ENCODE measurements at places on chromosomes 16 and 17. TPM values are rescaled to one million over a fixed set of nuclear protein-coding genes. Genes with fewer than 3 reads are reported as not detected.

- H3K27me3 ChIP-seq, result peaks cover 3% of the 10 kb centered on the region
- no peak for DNase-seq
- no peaks in the 10 kb centered on the region for H3K36me3 ChIP-seq
- H3K27ac ChIP-seq, result no peak overlapping the region
- H3K4me1 ChIP-seq, result peaks cover 7% of the 10 kb centered on the region
- H3K4me3 ChIP-seq, result no peak overlapping the region
These were observed 91.3 kb downstream of the TBC1D16 start for GRCh38 chr17:79944251-79944812.

- H3K4me3 ChIP-seq, result no peak overlapping the region
- H3K4me1 ChIP-seq, result peaks cover 21% of the 10 kb centered on the region
- peak overlapping the region; percentile 61 for H3K27ac ChIP-seq
- no peak for DNase-seq
- H3K36me3 ChIP-seq, result peaks cover 67% of the 10 kb centered on the region
These were observed 24.0 kb downstream of the GGA3 start for GRCh38 chr17:75237100-75238014.

The ZNF385C gene
- 0.16 TPM for total RNA-seq

The HSDL1 gene
- total RNA-seq, result 16.4 TPM

DNA sequence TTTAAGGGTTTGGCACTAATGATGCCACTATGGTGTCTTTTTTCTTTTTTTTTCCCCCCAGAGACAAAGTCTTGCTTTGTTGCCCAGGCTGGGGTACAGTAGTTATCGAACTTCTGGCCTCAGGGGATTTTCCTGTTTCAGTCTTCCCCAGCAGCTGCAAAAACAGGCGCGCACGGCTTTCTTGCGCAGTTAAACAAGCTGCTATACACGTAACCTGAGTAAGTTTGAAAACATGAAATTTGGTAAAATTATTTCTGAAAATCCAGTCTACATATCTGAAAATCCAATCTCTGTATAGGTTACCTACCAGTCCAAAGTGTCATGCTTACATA lies 11.8 kb downstream of the TEX14 start:
- H3K27ac ChIP-seq, result no peak overlapping the region
- no peak overlapping the region for H3K4me3 ChIP-seq
- peaks cover 5% of the 10 kb centered on the region for H3K27me3 ChIP-seq

GRCh38 chr17:17712268-17712924 lies 31.1 kb downstream of the RAI1 start:
- H3K27ac ChIP-seq, result peak overlapping the region; percentile 63
- DNase-seq, result peak; percentile 64
- no peak overlapping the region for H3K4me3 ChIP-seq

The TNK1 gene
- total RNA-seq, result 5.3 TPM

- no peak overlapping the region for H3K4me3 ChIP-seq
- no peak overlapping the region for H3K27ac ChIP-seq
- peaks cover 5% of the 10 kb centered on the region for H3K4me1 ChIP-seq
- peaks cover 24% of the 10 kb centered on the region for H3K27me3 ChIP-seq
- no peak for DNase-seq
These were observed 16.9 kb downstream of the RPH3AL start for GRCh38 chr17:335691-336090.

The ZMYND15 gene
- not detected for total RNA-seq

The AOC3 gene
- total RNA-seq, result 1.8 TPM

- H3K36me3 ChIP-seq, result peaks cover 38% of the 10 kb centered on the region
- H3K4me3 ChIP-seq, result no peak overlapping the region
- H3K27me3 ChIP-seq, result no peaks in the 10 kb centered on the region
- peaks cover 4% of the 10 kb centered on the region for H3K4me1 ChIP-seq
- H3K27ac ChIP-seq, result no peak overlapping the region
These were observed 8.2 kb downstream of the ZNF689 start for GRCh38 chr16:30601966-30602365.

DNA sequence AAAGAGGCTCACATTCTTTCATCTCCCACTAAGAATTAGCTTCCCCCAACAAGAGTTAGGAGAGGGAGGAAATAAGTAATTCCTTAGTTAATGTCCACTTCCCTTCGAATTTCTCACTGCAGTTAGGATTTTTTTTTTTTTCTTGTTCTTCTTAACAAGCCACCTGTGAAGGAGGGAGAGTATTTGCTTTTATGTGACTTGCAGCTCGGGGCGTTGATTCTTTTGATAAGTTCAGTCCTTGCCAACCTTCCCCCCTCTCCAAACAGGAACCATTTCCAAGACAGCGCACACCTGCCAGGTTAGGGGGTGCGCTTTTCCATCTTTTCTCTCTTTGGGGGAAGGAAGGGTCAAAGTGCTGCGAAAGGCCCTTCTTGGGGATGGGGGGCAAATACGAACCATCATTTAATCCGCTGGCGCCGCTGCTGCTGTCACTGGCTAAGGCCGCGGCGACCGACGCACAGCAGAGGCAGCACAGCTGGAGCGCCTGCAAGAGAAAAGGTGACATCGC lies 758 bp downstream of the ADAMTS18 start:
- H3K4me1 ChIP-seq, result no peaks in the 10 kb centered on the region
- DNase-seq, result no peak
- no peak overlapping the region for H3K27ac ChIP-seq

GRCh38 chr17:77462553-77463497 lies 322.1 kb downstream of the SEC14L1 start:
- H3K27me3 ChIP-seq, result no peaks in the 10 kb centered on the region
- peak; percentile 58 for DNase-seq
- peak overlapping the region; percentile 63 for H3K4me3 ChIP-seq
- peak overlapping the region; percentile 96 for H3K27ac ChIP-seq
- peaks cover 57% of the 10 kb centered on the region for H3K36me3 ChIP-seq

- H3K27me3 ChIP-seq, result no peaks in the 10 kb centered on the region
- peak; percentile 70 for DNase-seq
- H3K27ac ChIP-seq, result peak overlapping the region; percentile 68
- H3K4me1 ChIP-seq, result peaks cover 65% of the 10 kb centered on the region
- H3K4me3 ChIP-seq, result peak overlapping the region; percentile 33
These were observed 73.1 kb downstream of the KSR1 start for GRCh38 chr17:27529230-27529796.

DNA sequence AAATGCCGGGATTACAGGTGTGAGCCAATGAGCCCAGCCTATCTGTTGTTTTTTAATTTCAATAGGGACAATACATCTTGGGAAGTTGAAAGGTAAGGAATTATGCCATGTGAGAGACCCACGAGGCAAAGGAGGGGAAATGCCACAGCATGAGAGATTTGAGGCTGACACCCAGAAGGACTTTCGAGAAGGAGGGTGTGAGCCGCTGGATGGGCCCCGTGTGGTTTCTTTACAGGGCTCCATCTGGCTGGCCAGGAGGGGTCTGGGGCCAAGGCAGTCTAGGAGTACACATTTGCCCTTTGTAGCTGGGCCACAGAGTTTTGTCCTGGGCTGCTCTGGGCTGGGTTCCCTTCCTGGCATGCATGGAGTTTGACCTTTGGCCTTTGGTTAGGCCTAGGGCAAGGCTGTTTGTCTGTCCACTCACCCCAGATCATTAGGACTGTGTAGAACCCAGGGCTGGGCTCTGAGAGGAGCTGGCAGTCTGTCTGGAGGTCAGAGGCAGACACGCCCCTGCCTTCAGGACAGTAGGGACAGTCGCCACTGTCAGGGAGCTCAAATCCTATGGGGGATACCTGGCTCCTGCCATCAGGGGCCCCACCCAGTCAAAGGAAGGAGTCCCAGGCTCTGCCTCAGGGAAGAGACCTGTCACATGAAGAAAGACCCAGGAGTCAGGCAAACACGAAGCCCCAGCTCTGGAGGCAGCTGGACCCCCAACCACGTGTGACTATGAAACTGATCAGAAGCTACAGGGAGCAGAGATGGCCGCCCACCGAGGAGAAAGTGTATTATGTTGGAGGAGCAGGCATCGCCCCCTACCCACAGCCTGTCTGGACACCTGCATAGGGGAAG lies 24.2 kb upstream of the NXPH3 start:
- peaks cover 2% of the 10 kb centered on the region for H3K4me1 ChIP-seq
- no peaks in the 10 kb centered on the region for H3K27me3 ChIP-seq
- no peak overlapping the region for H3K27ac ChIP-seq
- no peak overlapping the region for H3K4me3 ChIP-seq
- DNase-seq, result no peak
- no peaks in the 10 kb centered on the region for H3K36me3 ChIP-seq

DNA sequence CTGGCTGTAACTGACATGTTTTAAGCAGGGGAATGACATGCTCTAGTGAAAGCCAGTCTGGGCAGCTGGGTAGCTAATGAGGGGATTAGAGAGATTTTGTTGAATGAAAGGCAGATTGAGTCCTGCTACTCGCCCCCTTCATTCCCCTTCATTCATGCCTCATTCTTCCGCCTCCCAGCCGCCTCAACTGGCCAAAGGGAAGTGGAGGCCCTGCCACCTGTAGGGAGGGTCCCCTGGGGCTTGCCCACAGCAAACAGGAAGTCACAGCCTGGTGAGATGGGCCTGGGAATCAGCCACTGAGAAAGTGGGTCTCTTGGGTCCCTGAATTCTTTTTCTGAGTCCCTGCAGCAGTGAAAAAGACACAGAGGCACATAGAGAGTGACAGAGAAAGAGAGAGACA lies 1.1 kb upstream of the CD19 start:
- DNase-seq, result no peak
- H3K36me3 ChIP-seq, result no peaks in the 10 kb centered on the region
- no peak overlapping the region for H3K4me3 ChIP-seq
- H3K27ac ChIP-seq, result no peak overlapping the region
- H3K4me1 ChIP-seq, result peaks cover 23% of the 10 kb centered on the region

- H3K4me3 ChIP-seq, result no peak overlapping the region
- peaks cover 17% of the 10 kb centered on the region for H3K27me3 ChIP-seq
- no peak for DNase-seq
These were observed 116.4 kb upstream of the NLRP1 start for GRCh38 chr17:5700745-5701144.

DNA sequence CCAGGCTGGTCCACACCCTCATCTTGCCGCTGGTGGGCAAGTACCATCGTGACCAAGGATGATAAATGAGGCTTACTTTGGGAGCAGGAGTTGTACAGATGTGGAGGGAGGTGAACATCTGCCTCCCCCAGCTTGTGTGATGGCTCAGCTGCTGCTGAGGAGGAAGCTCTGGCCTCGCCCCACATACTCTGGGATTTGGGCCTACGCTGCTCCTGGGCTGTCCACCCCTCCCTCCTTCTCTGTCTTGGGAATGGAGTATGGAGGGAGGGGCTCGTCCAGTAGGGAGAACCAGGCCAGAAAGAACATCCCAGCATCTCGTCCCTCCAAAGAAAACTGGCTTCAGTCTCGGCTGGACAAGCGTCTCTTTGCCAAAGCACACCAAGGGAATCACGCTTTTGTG lies 134.8 kb upstream of the CDC42EP4 start:
- H3K27me3 ChIP-seq, result no peaks in the 10 kb centered on the region
- no peaks in the 10 kb centered on the region for H3K4me1 ChIP-seq
- H3K27ac ChIP-seq, result no peak overlapping the region

DNA sequence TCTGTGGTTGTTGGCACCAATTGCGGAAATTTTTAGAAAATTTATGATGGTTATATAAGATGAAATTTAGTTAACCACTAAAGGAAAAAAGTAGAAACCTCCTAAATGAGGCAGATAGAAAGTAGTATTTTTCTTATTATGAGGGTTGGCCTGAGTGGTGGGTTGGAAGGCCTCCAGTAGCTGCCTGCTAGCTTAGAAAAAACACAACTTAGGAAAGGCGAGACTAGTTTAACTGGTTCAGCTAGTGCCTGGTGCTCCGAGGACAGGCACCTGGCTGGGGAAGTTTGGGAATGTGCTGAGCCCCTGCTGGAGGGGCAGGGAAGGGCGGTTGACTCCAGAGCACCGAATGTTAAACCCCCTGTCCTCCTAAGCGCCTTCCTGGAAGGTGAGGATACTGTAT lies 19.9 kb downstream of the LDHD start:
- H3K4me3 ChIP-seq, result peak overlapping the region; percentile 34
- no peak for DNase-seq
- no peaks in the 10 kb centered on the region for H3K27me3 ChIP-seq
- H3K36me3 ChIP-seq, result peaks cover 12% of the 10 kb centered on the region
- peak overlapping the region; percentile 85 for H3K27ac ChIP-seq

GRCh38 chr16:31105677-31106213 lies 2.4 kb upstream of the BCKDK start:
- peak overlapping the region; percentile 72 for H3K27ac ChIP-seq
- peak; percentile 95 for DNase-seq
- H3K4me3 ChIP-seq, result peak overlapping the region; percentile 51

GRCh38 chr17:72189768-72190593 lies 69.2 kb downstream of the SOX9 start:
- H3K36me3 ChIP-seq, result no peaks in the 10 kb centered on the region
- DNase-seq, result no peak
- H3K4me3 ChIP-seq, result no peak overlapping the region

DNA sequence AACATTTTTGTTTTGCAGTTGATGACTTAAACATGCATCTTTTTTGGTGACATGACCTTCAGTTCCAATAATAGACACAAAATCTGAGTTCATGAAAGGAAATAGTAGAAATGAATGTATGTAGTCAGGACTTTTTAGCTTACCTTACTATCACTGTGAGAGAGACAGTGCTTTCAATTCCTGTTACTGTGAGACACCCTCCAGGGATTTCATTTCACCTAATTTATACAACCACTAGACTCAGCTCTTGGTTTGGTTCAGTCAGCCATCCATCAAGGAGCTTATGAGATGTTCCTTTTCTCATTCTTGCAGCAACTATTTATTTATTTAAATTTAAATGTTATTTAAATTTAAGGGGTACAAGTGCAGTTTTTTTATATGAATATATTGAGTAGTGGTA lies 77.9 kb downstream of the MAP2K4 start:
- H3K36me3 ChIP-seq, result peaks cover 27% of the 10 kb centered on the region
- no peak overlapping the region for H3K27ac ChIP-seq
- H3K4me3 ChIP-seq, result no peak overlapping the region
- H3K4me1 ChIP-seq, result no peaks in the 10 kb centered on the region
- H3K27me3 ChIP-seq, result no peaks in the 10 kb centered on the region

The ZNF821 gene
- total RNA-seq, result 5.9 TPM

- peaks cover 5% of the 10 kb centered on the region for H3K36me3 ChIP-seq
- no peaks in the 10 kb centered on the region for H3K4me1 ChIP-seq
- no peak overlapping the region for H3K27ac ChIP-seq
- no peaks in the 10 kb centered on the region for H3K27me3 ChIP-seq
- no peak overlapping the region for H3K4me3 ChIP-seq
These were observed 4.7 kb downstream of the VASN start for GRCh38 chr16:4376126-4376892.

The ZSCAN10 gene
- total RNA-seq, result not detected

DNA sequence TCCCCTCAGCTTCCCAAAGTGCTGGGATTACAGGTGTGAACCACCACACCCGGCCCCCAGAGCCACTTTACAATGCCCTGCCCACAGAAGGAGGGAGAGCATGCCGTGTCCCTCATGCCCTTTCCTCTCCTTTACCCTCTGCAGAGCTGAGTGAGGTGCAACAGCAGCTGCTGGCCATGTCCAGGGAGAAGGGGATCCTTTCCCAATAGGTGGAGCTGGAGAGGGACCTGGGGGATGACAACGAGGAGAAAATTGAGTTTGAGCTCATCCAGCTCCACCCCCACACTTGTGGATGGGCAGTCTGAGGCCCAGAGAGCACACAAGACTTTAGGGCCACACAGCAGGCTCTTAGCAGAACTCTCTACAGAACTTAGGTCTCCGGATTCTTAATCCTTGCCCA lies 7.9 kb upstream of the GSDMA start:
- no peak overlapping the region for H3K4me3 ChIP-seq
- H3K27ac ChIP-seq, result no peak overlapping the region
- peaks cover 2% of the 10 kb centered on the region for H3K27me3 ChIP-seq
- H3K36me3 ChIP-seq, result no peaks in the 10 kb centered on the region
- H3K4me1 ChIP-seq, result peaks cover 27% of the 10 kb centered on the region

- no peak for DNase-seq
- H3K4me1 ChIP-seq, result peaks cover 50% of the 10 kb centered on the region
- H3K27me3 ChIP-seq, result no peaks in the 10 kb centered on the region
- H3K27ac ChIP-seq, result no peak overlapping the region
- H3K4me3 ChIP-seq, result no peak overlapping the region
These were observed 8.2 kb downstream of the FAM117A start for GRCh38 chr17:49755663-49756283.

- peak overlapping the region; percentile 80 for H3K27ac ChIP-seq
- peaks cover 35% of the 10 kb centered on the region for H3K36me3 ChIP-seq
These were observed 67.4 kb downstream of the PRKCA start for GRCh38 chr17:66369830-66370229.

The CLEC3A gene
- total RNA-seq, result not detected

Measured in activated CD4-positive, alpha-beta T cell treated with anti-CD3 and anti-CD28 coated beads, Interleukin-2, amount 10 ng/mL, durations not matched to agents 24 days and 14 days (primary cell).